ENCODE measurements at places on chromosomes 2 and 18. TPM values are rescaled to one million over a fixed set of nuclear protein-coding genes. Genes with fewer than 3 reads are reported as not detected.

GRCh38 chr18:33584548-33585430, 6.8 kb downstream of the ASXL3 start:
- no peak for DNase-seq

GRCh38 chr2:54374591-54375364, 81.3 kb upstream of the SPTBN1 start:
- no peak for DNase-seq

DNA sequence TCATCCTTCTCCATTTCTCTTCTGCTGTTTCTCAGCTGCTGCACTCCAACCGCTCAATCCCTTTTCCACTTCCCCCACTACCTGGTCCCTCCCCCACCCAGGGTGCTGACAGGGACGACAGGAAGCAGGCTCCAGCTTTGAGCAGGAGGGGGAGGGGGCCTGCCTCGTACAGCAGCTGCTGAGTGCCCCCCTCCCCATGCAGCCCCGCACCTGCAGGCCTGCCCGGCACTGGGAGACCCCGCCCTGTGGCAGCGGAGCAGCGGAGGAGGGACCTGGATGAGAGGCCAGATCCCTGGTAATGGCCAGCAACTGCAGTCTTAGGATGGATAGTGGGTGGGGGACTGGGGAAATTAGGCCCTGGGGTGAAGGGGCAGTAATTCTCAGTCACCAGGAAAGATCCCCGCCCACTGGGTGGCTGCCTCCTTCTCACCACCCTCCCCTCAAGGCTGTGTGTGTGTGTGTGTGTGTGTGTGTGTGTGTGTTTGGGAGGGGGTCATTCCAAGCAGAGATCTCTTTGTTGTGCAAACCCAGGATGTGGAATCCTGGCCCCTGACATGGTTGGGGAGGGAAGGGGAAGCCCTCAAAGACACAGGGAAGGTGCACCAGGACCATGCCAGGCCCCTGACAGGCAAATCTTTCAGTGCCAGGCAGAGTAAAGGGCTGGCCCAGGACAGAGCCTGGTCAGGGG, 6.8 kb upstream of the CRYBA2 start:
- DNase-seq: no peak

IL36A gene
- total RNA-seq: not detected

DNA sequence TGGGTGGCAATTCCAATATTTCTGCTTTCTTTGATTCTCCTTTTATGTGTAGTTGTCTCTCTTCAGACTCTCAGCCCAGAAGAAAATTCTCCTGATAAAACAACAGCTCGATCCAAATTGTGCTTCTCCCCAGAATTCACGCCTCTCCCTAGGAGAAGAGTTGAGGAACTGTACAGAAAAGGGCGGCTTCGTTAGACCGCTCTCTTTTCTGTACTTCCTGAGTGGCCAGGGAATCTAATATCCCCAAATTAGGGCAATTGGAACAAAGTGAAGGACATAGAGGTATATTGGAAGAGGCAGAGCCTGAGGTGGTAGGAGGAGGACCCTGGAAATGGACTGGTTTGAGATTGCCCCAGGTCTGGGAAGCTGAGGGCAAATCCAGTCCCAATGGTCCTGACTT, 5.6 kb downstream of the ADCYAP1 start:
- DNase-seq: no peak

GRCh38 chr2:220152281-220152935, 525.0 kb downstream of the SLC4A3 start:
- DNase-seq: no peak

CARF gene
- 13.1 TPM for total RNA-seq

GRCh38 chr2:101140978-101141655, 10.1 kb downstream of the TBC1D8 start:
- no peak for DNase-seq

DNA sequence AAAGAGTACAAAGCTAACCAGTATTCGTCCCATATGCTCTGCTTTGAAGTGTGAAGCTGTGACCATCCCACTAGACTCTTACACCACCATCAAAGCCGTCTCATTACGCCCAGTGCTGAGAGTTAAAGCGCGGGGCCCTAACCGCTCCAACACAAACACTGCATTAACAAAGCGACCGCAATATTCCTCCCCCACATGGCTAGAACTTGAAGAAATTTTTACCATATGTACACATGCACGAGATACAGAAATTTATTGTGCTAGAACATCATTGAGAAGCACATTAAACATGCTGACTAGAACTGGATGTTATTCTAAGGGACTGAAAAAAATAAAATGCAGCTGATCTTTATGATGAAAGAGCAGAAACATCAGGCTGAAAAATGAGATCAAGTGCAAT, 20.5 kb downstream of the FTCDNL1 start:
- DNase-seq: no peak

SAG gene
- total RNA-seq: not detected

GRCh38 chr18:8153887-8154583, 455.2 kb upstream of the RAB12 start:
- DNase-seq: no peak

GRCh38 chr2:181614874-181615638, 41.8 kb downstream of the CERKL start:
- no peak for DNase-seq

AMER3 gene
- total RNA-seq: 7.0 TPM

C2orf72 gene
- 11.1 TPM for total RNA-seq

ALLC gene
- total RNA-seq: 0.16 TPM

DNA sequence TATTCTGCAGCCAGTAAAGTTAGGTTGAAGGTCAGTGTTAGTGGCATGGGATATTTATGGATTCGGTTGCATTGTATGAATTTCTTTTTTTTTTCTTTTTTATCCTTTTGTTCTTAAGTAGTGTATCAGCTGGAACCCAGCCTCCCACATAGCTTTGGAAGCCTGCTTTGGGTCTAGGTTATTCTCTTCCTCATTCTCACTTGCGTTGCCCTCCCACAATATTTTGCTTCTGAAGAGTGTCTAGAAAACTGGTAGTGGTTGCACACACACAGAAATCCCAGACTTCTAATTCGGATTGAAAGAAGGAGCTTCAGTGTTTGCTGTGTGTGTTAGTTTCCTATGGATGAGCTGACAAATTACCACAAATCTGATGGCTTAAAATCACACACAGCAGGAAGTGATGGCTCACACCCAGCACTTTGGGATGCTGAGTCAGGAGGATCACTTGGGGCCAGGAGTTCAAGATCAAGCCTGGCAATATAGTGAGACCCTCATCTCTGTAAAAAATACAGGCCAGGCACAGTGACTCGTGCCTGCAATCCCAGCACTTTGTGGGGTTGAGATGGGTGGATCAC, 104.8 kb downstream of the ARL4C start:
- no peak for DNase-seq

DNA sequence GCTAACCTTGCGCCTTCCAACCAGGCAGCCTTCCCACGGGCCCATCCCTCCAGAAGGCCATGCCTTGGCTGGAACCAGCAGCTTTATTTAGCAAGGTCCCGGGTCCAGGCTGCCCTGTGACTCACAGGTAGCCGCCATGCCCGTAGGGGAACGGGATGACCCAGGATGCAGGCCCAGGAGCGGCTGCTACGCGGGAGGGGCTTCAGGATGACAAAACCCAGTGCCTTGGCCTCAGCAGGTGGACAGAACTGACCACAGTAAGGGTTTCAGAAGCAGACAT, 63.3 kb downstream of the RTP5 start:
- no peak for DNase-seq

DNA sequence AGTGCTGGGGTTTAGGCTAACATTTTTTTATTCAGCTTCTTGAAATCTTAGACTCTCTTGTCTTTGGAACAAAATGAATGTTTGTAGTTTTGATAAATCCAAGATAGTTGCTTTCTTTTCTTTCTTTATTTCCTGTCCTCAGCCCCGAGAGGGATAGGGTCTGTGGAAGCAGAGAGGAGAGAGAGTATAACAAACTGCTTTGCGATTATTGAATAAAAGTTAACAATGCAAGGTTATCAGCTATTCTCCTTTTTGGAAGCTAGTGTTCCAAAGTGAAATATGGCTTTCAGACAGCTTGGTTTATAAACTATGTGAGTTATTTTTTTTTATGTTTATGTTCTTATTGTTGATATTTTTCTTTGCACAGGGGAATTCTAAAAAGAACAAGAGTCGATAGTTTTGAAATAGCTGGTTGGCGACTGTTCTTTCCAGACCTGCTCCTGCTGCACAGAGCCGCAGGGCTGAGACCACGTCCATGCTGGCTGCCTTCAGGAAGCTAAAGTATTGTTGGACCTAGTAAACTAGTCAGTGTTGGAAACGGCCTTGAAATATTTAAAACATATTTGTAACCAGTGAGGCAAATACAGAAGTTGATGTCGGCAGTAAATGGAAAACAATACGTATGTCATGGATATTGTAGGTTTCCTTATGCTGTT, 15.5 kb upstream of the STON1 start:
- no peak for DNase-seq

NOTO gene
- not detected for total RNA-seq
